ENCODE measurements at places on chromosomes 16 and 17. TPM values are rescaled to one million over a fixed set of nuclear protein-coding genes. Genes with fewer than 3 reads are reported as not detected.

DNA sequence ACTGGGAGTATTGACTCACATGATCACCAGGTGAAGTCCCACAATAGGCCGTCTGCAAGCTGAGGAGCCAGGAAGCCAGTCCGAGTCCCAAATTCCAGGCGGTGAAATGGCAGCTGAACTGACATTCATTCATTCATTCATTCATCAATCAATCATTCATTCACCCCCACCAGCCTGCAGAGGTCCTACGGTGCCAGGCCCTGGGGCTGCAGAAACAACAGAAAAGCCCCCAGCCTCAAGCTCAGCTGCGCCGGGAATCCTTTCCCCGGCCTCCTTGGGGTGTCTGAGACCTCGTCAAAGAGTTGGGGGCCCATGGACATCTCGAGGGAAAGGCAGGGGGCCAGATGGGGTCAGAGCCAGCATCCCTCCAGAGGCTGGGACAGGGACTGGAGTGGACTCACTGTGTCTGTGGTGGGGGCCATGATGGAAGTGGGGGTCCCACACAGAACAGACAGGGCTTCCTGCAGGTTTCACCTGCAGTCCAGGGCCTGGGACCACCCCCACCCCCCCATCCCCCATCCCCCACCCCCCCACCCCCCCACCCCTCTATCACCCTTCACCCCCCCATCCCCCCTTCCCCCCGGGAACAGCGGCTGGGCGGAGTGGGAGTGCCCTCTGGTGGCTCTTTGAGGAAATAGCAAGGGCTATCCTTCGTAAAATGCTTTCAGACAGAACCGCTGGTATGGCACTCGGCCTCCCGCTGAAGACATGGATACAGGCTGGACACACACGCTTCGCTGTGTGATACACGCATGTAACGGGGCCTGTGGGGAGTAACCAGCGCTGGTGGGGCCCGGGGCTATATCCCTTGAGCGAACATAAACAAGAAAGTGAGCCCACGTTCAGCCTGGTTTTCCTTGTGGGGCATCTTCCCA is 8.5 kb upstream of the ZC3H18 start:
- peaks cover 1% of the 10 kb centered on the region for H3K27me3 ChIP-seq
- no peaks in the 10 kb centered on the region for H3K4me1 ChIP-seq
- DNase-seq: peak; percentile 37

The SLC16A13 gene
- 13.9 TPM for total RNA-seq

DNA sequence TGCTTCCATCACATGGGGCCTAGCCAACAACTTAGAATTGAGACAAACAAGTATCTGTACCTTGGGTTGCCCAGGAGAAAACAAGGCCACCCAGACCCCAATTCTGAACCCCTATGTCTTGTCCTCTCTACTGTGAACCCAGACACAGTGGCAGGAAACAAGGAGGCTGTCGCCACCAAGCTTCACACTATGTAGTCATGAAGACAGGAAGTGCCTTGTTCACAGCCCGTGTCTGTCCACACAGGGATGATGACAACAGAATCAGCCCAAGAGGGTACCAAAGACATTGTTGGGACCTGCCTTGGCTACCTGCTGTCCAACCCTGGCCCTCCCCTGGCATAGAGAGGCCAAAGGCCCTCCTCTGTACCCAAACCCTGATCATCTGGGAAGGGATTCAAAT is 84.8 kb downstream of the CDYL2 start:
- H3K27ac ChIP-seq: no peak overlapping the region
- no peaks in the 10 kb centered on the region for H3K4me1 ChIP-seq
- no peak overlapping the region for H3K4me3 ChIP-seq
- DNase-seq: no peak
- H3K27me3 ChIP-seq: no peaks in the 10 kb centered on the region

GRCh38 chr16:2777903-2778629 is 986 bp upstream of the ELOB start:
- H3K4me1 ChIP-seq: peaks cover 6% of the 10 kb centered on the region
- peak overlapping the region; percentile 96 for H3K27ac ChIP-seq
- peak overlapping the region; percentile 86 for H3K4me3 ChIP-seq
- DNase-seq: peak; percentile 38
- no peaks in the 10 kb centered on the region for H3K27me3 ChIP-seq

The TMEM132E gene
- total RNA-seq: 0.10 TPM

- H3K4me1 ChIP-seq: no peaks in the 10 kb centered on the region
- DNase-seq: peak; percentile 36
- H3K4me3 ChIP-seq: peak overlapping the region; percentile 52
- no peaks in the 10 kb centered on the region for H3K36me3 ChIP-seq
- no peaks in the 10 kb centered on the region for H3K27me3 ChIP-seq
Observed at GRCh38 chr16:80804056-80804525, 307 bp downstream of the CDYL2 start.
